ENCODE measurements at places on chromosomes 11 and 22. TPM values are rescaled to one million over a fixed set of nuclear protein-coding genes. Genes with fewer than 3 reads are reported as not detected.

Gene NFAM1
- not detected for total RNA-seq

Gene PGR
- total RNA-seq, result 4.1 TPM

Gene BRSK2
- total RNA-seq, result 0.50 TPM

Gene C11orf97
- total RNA-seq, result not detected

Gene ST3GAL4
- 22.5 TPM for total RNA-seq

Gene PANX3
- not detected for total RNA-seq

Gene SULT4A1
- total RNA-seq, result not detected

Gene C1QTNF5
- 3.5 TPM for total RNA-seq

Gene TMEM191C
- total RNA-seq, result 0.66 TPM

Gene NKAPD1
- 25.9 TPM for total RNA-seq

Gene HEPN1
- not detected for total RNA-seq

Gene CD3G
- total RNA-seq, result 0.12 TPM

Gene LRRC32
- 7.5 TPM for total RNA-seq
